ENCODE measurements at places on chromosomes 2 and 18. TPM values are rescaled to one million over a fixed set of nuclear protein-coding genes. Genes with fewer than 3 reads are reported as not detected.
A peak's percentile ranks its signal among the peaks of the same experiment; 100 is the strongest.

- DNase-seq: no peak
These were observed 74.5 kb downstream of the TET3 start for GRCh38 chr2:74059137-74059775.

GRCh38 chr2:120244656-120245519 lies 7.8 kb upstream of the RALB start:
- no peak for DNase-seq

- DNase-seq: no peak
These were observed 59.5 kb downstream of the DPYSL5 start for GRCh38 chr2:26907416-26907815.

DNA sequence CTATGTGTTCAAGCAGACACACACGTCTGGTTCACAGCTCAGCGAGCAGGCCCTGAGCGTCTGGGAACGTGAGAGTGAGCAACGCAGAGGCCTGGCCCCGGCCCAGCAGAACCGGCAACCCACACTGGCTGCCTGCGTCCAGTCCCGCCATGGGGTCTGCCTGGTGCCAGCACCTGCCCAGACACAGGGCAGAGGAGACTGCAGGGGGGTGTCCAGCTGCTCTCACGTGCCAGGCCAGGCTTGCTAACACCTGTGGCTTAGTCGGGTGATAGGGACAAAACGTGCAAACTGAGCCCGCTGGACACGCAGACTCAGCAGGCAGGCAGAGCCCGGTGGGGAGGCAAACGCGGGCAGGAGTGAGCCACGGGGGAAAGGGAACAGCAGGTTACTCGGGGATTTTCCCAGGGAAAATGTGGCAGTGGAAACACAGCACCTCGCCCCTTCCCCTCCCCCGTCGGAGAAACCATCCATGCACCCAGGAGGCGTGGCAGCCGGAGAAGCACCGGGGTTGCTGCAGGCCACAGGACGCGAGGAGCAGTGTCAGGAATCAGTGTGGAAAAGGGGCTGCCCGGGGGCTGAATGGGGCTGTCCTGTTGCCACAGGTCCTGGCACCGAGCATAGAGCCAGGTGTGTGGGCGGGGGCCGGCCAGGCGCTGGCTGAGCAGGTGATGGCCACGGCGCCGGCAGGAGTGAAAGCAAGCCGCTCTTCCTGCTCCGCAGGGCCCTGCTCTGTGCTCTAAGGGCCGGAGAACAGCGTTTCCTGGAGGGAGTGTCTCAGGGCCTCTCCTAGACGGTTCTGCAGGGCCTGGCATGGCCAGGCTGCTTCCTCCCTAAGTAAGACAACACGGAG lies 154.7 kb downstream of the HDAC4 start:
- DNase-seq: peak; percentile 76

GRCh38 chr2:164719996-164720941 lies 99.0 kb upstream of the GRB14 start:
- DNase-seq: no peak

CDCA7 gene
- total RNA-seq: 75.8 TPM
